Nephron progenitor cell (in vitro differentiated cells): ENCODE measurements at places on chromosomes 3 and 15.

- no peak for DNase-seq
Observed at GRCh38 chr15:81516461-81516860, 142.4 kb upstream of the TMC3 start.

GRCh38 chr3:152830245-152830644 lies 4.7 kb upstream of the P2RY1 start:
- no peak for DNase-seq

GRCh38 chr3:150150633-150151032 lies 179.9 kb upstream of the PFN2 start:
- no peak for DNase-seq

DNA sequence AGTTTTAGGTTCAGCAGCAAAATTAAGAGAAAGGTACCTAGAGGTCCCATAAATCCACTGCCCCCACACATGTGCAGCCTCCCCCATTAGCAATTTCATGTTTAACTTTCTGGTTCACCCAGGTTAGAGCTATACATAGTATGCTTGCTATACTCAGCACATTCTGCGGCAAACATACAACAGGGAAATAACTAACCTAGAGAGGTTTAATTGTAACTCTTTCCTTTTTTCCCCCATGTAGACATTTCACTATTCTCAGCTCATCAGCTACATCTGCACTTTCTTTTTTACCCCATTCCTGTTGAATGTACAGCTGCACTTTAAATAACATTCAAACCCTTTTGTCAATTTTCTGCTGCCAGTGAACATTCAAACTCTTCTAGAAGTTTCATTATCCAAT lies 21.1 kb downstream of the TFRC start:
- no peak for DNase-seq

GRCh38 chr3:175146258-175146657 lies 287.1 kb downstream of the NAALADL2 start:
- no peak for DNase-seq
